Inflammatory macrophage treated with lipopolysaccharide for 4 hours (primary cell): ENCODE measurements at places on chromosomes 5 and 9.
A peak's percentile ranks its signal among the peaks of the same experiment; 100 is the strongest.

- no peak for DNase-seq
Measured at GRCh38 chr9:135750786-135751185, 48.8 kb downstream of the KCNT1 start.

DNA sequence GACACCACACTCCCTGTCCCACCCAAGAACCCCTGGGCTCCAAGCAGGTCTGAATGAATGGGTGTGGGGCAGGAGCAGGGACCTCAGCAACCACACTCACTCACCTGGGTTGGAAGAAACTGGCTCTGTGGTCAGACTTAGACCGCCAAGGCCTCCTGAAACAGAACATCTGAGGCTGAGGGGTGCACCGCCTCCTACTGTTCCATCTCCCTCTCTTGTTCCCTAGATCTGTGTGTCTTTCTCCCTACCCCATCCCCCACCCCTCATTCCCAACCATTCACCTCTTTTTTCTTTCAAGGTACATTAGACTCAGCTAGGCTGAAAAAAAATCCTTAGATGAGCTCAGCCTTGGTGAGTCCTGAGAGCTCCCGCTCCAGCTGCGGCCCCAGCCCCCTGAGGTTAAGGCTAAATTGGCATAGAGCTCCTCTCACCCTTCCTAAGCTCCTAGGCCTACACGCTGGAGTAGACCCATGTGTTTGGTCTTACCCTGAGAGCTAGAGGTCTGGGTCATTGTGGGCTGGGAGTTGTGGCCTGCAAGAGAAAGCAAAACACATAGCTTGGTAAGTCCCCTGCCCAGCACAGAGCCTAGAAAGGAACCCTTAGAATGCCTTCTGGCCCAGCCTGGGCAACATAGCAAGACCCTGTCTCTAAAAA lies 4.8 kb downstream of the ECSCR start:
- no peak for DNase-seq

GRCh38 chr5:143828710-143829109 lies 16.7 kb downstream of the HMHB1 start:
- no peak for DNase-seq

DNA sequence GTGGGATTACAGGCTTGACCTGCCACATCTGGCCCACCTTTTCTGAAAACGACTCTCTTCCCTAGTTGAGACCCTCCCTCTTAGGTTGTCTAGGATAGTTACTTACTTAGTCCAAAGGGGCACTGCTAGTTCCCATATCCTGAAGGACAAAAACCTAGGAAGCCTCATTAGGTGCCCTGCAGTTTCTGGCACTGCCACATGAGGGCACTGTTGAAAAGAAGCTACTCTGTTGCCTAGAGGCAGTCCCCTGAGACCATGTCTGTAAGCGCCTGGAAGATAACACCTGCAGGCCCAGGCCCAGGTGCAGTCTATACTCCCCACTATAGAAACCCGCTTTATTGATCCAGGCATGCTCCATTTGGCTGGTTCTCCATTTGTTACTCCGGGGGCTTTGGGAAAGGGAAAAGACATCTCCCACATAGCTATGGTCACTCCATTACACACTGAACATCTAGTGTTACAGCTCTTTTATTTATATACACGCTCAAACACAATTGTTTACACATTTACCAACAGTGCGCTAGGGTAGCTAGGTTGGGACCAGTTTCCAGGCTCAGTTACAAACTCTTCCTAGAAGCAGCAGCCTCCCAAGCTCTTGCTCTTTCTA lies 73.4 kb upstream of the PPARGC1B start:
- DNase-seq: peak; percentile 61

DNA sequence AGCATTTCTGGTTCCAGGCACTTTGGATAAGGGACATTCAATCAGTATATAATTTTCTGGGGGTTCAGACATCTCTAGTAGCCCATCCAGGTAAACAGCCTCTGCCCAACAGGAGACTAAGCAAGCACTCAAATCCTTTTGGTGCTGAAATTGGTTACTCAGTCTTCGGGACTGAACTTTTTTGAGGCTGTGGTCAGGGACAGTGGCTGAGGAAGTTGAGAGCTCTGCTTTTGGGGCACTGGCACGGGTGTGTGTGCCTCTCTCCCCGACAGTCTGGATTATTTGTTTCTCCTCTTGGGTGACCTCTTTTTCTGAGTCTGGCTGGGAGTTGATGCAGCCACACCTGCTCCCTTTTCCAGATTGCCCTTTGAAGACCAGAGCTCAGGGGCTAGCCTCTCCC lies 47.6 kb downstream of the ACER2 start:
- DNase-seq: no peak

GRCh38 chr5:122465031-122465577 lies 153.1 kb downstream of the SNCAIP start:
- no peak for DNase-seq

DNA sequence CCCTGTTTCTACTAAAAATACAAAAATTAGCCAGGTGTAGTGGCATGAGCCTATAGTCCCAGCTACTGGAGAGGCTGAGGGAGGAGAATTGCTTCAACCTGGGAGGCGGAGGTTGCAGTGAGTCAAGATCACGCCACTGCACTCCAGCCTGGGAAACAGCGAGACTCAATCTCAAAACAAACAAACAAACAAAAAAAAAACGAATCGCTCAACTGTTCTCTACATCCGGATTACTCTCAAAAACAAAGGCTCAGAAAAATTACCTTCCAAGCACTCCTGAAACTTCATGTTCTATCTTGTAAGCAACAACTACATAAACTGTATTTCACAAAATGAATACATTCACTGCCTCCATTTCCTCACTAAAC lies 14.0 kb downstream of the UBAP2 start:
- DNase-seq: no peak

DNA sequence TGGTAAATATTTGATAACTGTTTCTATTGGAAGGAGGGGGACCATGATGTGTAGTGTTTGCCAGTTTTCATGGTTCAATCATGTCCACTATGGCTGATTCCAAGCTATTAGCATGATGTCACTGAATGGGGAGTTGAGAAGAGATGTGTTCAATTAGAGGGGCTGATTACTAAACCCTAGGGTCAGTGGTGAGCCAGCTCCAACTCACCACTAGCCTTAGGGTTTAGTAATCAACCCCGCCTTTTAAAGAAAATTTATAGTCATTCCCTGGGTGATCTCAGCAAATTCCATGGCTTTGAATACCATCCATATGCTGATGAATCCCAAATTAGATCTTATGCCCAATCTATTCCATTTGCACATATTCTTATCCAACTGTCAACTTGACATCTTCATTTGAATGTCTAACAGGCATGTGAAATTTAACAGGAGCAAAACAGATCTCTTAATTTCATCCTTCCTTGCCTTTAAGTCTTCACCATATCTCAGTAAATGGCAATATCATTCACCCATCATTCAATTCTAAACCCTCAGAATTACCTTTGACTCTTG lies 98.8 kb downstream of the GCNT1 start:
- DNase-seq: no peak

GRCh38 chr9:23907343-23907742 lies 81.3 kb upstream of the ELAVL2 start:
- DNase-seq: no peak

- no peak for DNase-seq
Measured at GRCh38 chr9:129100383-129101169, 10.0 kb downstream of the CRAT start.

- DNase-seq: no peak
Measured at GRCh38 chr9:77847059-77847499, 184.5 kb downstream of the GNAQ start.

DNA sequence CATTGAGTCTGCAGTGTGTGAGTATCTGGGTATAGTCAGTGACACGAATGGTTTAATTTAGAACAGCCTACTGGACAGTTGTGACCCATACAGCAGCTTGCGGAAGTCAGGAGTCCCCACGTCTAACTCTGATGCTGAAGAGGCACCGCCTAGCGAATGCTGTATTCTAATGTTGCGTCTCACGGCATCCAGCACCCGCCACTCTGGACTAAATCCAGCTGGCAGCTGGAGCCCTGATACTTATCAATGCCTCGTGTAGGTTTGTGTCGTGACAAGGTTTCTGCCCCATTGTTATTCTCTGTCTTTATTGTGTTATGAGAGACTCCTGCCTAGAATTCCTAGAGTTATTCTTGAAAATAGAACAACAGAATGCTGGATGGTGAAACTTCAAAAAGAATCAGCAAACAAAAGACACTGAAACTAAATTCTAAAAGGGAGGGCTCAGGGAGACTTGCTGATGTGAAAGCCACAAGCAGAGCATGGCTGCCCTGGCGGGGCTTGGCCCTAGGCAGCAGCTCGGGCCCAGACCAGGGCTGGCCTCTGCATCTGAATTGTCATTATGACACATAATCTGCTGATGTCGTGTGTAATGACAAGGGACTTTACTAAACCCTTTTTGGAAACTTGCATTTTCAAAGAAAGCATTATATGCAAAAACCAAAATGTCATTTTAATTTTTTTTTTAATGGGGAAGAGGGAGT lies 123.5 kb upstream of the ICE1 start:
- no peak for DNase-seq

DNA sequence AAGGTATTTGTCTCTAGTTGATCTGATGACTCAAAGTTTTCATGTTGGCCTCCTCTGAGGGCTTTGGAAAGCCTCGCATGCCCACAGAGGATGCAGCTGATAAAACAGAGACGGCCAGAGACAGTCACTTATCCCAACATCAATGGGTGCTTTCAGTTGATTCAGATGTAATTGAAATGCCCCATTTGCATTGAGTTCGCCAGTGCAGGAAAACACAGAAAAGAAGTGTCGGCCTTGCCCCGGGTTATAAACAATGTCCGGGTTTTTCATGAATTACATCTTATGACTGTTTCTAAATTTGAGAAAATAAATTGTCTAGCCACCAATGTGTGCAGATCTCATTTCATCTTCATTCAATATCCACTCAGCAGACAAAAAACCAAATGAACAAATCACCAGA lies 42.2 kb upstream of the ICE1 start:
- DNase-seq: no peak

DNA sequence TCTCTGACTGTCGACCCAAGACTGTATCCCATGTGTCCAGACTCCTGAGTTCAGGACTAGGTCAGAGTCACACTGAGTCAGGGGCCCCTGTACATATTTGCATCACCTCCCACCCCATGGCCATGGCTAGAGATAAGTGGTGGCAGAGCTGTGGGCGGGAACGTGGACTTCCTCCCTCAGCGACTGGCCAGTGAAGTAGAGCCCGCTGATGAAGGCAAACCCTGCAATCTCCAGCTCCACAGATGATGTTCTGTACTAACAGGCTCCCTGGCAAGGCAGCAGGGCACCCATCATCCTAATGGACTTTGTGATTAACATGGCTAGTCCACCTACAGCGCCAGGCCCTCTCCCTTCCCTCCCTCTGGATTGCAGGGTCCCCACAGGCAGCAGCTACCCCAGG lies 110.5 kb upstream of the LRRTM2 start:
- DNase-seq: peak; percentile 7

DNA sequence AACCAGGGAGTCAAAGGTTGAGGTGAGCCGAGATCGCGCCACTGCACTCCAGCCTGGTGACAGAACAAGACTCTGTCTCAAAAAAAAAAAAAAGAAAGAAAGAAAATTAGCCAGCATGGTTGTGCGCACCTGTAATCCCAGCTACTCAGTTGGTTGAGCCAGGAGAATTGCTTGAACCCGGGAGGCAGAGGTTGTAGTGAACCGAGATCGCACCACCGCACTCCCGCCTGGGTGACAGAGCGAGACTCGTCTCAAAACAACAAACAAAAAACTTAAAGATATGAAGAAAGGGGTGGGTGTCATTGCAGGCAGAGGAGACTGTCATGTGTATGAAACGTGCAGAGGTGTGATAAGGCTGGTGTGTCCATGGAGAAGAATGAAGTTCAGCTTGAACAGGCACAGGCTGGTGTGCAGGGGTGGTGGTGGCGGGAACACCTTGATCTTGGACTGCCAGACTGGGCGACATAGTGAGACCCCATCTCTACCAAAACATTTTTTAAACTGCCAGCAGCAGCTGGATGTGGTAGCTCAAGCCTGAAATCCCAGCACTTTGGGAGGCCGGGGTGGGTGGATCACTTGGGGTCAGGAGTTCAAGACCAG lies 69.6 kb downstream of the UGCG start:
- no peak for DNase-seq

DNA sequence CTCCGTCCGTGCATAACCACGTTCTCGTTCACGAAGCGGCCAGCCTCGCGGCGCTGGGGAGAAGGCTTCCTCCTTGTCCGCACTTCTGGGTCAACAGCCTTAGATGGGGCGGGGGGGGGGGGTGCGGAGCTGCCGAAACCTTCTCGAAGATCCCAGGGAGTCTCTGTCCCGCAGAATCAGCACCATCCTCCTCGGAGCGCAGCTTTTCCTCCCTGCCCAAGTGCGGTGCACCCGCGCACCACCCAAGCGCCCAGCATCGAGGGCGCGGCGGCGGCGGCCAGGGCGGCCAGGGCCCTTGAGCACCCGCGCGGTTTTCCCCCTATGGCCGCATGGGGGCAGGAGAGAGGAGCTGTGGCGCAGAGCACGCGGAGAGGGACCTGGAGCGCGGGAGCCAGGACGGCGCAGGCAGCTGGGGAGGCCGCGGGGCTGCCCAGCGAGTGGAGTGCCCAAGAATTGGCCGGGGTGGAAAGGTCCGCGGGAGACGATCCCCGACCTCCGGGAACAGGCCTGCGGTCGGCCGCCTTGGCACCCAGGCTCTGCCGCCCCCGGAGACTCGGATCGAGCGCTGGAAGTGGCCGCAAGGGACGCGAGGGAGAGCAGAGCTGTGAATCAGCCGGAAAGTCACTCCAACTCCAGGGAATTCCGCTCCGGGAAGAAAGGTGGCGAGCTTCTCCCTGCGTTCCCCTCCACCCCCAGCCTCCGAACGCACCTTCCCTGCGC lies 43.1 kb downstream of the TMEM174 start:
- peak; percentile 56 for DNase-seq

GRCh38 chr5:43288269-43288831 lies 24.9 kb downstream of the HMGCS1 start:
- DNase-seq: no peak

DNA sequence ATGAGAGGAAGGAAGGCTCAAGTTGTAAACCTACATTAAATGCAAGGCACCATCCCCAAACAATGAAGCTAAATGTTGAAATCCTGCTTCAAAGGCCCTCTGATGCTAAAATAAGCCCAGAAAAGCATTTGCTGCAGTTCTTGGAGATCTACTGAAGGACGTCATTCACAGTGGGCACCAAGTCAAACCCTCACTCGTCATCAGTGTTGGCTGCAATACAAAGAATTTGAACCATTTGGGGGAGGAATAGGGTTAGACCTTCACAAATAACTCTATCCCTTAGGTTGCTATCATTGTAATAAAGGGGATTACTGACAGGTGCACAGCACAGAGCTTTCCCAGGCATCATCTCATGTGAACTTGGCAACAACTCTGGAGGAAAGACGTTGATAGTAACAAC lies 9.3 kb upstream of the MEGF9 start:
- no peak for DNase-seq

GRCh38 chr9:92476962-92477361 lies 5.3 kb downstream of the ASPN start:
- no peak for DNase-seq
